ENCODE measurements at places on chromosomes 2 and 18. TPM values are rescaled to one million over a fixed set of nuclear protein-coding genes. Genes with fewer than 3 reads are reported as not detected.

DNA sequence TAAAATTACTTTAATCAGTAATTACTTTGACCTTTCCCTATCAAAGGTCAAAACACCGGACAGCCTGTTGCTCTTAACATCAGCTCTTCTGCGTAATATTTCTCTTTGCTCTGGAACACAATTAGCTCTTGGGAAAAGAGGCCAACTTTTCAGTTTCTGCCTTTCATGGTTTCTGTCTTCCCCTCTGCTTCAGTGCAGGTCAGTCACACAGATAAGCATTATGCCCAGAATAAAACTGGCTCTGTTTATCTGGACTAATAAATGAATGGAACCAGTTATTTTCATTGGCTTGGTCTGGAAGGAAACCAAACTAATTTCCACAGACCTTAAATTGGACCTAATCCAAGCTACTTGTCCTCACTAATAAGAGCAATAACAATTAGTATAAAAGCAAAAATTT lies 26.2 kb upstream of the GALNT3 start:
- peaks cover 13% of the 10 kb centered on the region for H3K27me3 ChIP-seq
- no peak overlapping the region for H3K27ac ChIP-seq
- H3K36me3 ChIP-seq: no peaks in the 10 kb centered on the region
- no peak for DNase-seq
- no peak overlapping the region for H3K4me3 ChIP-seq

ACP1 gene
- total RNA-seq: 93.7 TPM

HSPD1 gene
- 336 TPM for total RNA-seq

GRCh38 chr2:226979004-226979403 lies 143.2 kb downstream of the RHBDD1 start:
- DNase-seq: no peak
- peaks cover 27% of the 10 kb centered on the region for H3K4me1 ChIP-seq
- H3K27ac ChIP-seq: no peak overlapping the region
- no peaks in the 10 kb centered on the region for H3K27me3 ChIP-seq
- H3K4me3 ChIP-seq: no peak overlapping the region

DNA sequence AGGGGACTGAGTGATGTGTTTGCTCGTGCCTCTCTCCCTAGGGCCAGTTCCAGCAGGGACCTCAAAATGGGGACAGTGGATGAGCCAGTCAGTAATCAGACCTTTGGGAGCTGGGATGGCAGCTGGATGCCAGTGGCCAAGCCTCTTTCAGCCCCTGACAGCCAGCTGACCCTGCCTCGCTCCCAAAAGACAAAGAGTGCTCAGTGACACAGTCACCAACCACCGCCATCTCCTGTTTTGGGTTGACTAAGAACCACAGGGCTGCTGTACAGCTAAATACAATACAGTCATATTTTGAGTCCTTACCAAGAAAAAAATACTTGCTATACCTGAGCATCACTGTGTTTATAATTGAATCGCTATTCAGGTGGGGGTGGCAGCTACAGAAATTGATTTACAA lies 75.7 kb downstream of the POU3F3 start:
- no peaks in the 10 kb centered on the region for H3K4me1 ChIP-seq
- H3K27me3 ChIP-seq: peaks cover 5% of the 10 kb centered on the region
- no peak overlapping the region for H3K27ac ChIP-seq
- DNase-seq: no peak
- no peak overlapping the region for H3K4me3 ChIP-seq
- no peaks in the 10 kb centered on the region for H3K36me3 ChIP-seq

CLEC4F gene
- not detected for total RNA-seq

All from activated CD8-positive, alpha-beta T cell treated with anti-CD3 and anti-CD28 coated beads, Interleukin-2, amount 10 ng/mL, durations not matched to agents 7 days and 5 days (primary cell).